Activated CD4-positive, CD25-positive, alpha-beta regulatory T cell (primary cell): ENCODE measurements at places on chromosomes 11 and 22.

DNA sequence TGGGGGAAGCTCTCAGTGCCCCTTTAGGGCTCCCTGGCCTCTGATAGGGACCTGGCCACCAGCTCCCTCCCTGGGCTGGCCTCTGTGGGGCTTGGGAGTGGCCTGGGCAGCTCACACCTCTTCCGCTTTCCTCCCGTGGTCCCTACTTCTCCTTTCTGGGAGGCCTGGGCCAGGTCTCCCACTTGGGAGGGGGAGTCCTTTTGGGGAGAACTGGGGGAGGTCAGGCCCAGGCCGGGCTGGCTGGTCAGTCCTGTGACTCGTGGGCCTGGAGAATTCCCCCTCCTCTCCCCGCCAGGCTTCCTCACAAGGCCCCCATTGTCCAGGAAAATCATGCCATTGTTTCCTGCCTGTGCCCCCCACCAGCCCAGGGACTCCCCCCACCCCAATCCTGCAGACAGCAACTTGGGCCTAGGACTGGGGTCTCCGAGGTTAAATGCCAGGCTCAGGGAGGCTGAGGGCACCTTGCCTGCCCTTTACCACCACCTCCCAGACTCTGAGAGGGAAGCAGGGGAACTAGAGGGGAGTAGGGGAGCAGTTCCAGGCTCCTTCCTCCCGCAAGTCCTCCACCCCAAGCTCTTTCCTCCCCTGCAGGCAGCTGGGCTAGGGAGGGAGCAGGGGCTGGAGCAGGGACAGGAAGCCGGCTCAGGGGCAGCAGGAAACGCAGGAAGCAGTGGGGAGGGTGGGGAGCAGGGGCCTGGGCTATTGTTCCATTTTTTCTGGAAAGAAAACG is 2.8 kb downstream of the MAP3K11 start:
- no peak for DNase-seq

DNA sequence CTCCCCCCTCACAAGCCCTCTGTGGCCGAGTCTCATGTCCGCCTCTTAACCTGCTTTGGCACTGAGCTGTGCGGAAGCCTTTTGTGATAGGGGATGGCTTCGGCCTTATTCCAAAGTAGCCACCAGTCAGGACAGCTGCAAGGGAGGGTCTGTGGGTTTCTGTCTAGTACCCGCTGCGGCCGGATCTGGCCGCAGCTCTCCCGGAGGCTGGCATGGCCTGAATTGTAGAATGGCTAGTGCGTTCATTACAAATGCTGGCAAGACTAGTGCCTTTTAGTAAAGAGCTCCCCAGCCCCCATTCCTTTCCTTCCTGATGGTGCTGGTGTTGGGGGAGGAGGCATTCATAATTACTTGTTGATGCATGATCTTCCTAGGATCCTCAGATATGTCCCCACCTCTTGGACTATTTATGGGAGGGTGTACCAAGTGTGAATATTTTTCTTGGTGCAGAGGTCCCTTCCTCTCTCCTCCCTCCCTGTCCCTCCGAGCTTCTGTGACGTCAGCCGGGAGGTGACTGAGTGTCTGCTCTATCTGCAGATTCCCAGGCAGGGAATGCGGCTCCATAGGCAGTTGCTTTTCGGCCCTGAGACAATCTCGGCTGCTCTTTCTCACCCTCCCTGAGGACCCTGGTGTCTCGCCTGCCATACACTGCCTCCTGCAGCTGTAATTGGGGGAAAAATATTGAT is 108.7 kb upstream of the E2F8 start:
- no peak for DNase-seq

DNA sequence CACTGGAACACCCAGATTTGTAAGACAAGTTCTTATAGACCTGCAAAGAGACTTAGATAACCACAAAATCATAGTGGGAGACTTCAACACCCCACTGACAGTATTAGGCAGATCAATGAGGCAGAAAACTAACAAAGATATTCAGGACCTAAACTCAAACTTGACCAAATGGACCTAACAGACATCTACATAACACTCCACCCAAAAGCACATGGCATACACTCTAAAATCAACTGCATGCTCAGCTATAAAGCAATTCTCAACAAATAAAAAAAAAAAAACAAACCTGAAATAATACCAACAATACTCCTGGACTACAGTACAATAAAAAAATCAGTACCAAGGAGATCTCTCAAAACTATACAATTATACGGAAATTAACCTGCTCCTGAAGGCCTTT is 115.0 kb downstream of the FDX1 start:
- DNase-seq, result no peak

DNA sequence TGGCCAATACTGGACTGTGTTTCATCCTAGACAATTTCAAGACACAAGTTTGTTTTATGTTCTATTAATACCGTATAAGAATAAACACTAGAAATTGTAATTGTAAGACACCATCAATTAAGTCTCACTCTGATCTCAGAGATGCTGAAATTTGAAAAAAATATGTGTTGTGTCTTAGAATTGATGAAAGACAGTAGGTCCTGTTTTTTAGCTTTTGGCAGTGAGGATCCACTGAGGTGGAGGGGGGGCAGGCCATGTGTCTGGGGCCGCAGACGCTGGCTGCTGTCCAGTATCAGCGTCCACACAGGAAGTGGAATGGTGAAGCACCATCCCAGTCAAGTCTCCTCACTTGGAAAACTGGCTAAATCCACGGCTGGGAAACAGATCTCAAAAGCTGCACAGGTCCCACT is 22.5 kb upstream of the ALG8 start:
- no peak for DNase-seq

DNA sequence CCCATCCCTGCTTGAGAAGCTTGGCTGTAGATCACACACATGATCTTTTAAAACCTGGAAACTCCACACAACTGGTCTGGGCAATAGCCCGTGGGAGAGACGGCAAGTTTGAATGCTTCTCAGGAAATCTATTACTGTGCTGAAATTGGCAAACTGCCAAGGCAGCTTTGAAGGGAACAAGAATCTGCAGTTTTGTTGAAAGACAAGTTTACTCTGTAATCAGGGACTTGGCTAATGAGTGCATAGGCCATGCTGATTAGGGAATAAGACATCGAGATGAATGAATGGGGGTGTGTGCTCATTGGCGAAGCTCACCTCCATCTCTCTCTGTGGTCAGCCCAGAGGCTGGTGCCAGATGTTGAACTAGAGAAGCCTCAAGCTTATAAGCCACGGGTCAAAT is 218.8 kb downstream of the HIPK3 start:
- DNase-seq, result no peak

- no peak for DNase-seq
Observed at GRCh38 chr22:44671742-44672141, 30.3 kb upstream of the PRR5 start.

- DNase-seq, result no peak
Observed at GRCh38 chr11:8204596-8204995, 35.8 kb upstream of the RIC3 start.

GRCh38 chr11:33448461-33449130 is 191.4 kb downstream of the HIPK3 start:
- no peak for DNase-seq

- no peak for DNase-seq
Observed at GRCh38 chr22:45179276-45180049, 15.7 kb downstream of the NUP50 start.

- no peak for DNase-seq
Observed at GRCh38 chr11:762421-763072, 14.7 kb downstream of the GATD1 start.

- DNase-seq, result no peak
Observed at GRCh38 chr22:40040927-40041326, 46.2 kb downstream of the FAM83F start.
